NCI-H1048 (cell line): ENCODE measurements at places on chromosomes 1 and 21.

- no peak for DNase-seq
Observed at GRCh38 chr1:79310609-79311008, 304.1 kb upstream of the ADGRL4 start.

GRCh38 chr1:21048462-21048861, 128.2 kb downstream of the EIF4G3 start:
- DNase-seq: no peak

DNA sequence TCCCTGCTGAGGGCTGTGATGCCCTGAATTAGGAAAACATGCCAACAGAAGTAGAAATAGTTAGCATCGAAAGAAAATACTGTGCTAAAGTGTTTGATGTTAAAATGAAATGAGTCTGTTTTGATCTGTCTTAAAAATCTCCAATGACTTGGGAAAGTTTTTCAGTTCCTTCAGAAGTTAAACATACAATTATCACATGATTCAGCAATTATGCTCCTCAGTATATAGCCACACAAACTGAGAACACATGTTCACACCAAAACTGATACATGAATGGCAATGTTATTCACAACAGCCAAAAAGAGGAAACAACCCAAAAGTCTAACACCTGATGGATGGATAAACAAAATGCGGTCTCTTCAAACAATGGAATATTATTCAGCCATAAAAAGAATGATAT, 130.6 kb downstream of the PTPN14 start:
- no peak for DNase-seq

- no peak for DNase-seq
Observed at GRCh38 chr1:76395059-76395458, 320.5 kb downstream of the ST6GALNAC3 start.

DNA sequence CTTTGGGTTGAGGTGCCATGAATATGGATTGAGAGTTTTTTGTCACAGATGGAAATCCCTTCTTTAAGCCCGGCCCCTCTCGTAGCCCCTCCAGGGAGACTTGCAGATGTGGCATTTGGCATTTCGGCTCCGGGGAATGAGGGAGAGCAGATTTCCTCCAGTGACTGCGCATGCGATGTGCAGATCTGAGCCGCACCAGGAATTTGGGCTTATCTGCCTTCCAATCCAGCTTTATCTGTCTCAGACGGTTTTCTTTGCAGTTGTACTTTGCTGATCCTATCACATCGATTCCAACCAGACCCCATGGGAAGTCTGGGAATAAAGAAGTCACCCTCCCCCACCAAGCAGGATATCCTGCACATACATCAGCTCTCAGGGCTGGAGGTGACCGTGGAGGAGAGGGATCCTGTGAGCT, 11.7 kb downstream of the KIF26B start:
- no peak for DNase-seq

- no peak for DNase-seq
Observed at GRCh38 chr21:14926186-14926585, 138.6 kb downstream of the NRIP1 start.

- DNase-seq: no peak
Observed at GRCh38 chr1:227558732-227559262, 4.6 kb upstream of the ZNF678 start.

- no peak for DNase-seq
Observed at GRCh38 chr1:114215436-114215835, 61.8 kb upstream of the SYT6 start.

- no peak for DNase-seq
Observed at GRCh38 chr1:16351456-16351993, 755 bp downstream of the FBXO42 start.

DNA sequence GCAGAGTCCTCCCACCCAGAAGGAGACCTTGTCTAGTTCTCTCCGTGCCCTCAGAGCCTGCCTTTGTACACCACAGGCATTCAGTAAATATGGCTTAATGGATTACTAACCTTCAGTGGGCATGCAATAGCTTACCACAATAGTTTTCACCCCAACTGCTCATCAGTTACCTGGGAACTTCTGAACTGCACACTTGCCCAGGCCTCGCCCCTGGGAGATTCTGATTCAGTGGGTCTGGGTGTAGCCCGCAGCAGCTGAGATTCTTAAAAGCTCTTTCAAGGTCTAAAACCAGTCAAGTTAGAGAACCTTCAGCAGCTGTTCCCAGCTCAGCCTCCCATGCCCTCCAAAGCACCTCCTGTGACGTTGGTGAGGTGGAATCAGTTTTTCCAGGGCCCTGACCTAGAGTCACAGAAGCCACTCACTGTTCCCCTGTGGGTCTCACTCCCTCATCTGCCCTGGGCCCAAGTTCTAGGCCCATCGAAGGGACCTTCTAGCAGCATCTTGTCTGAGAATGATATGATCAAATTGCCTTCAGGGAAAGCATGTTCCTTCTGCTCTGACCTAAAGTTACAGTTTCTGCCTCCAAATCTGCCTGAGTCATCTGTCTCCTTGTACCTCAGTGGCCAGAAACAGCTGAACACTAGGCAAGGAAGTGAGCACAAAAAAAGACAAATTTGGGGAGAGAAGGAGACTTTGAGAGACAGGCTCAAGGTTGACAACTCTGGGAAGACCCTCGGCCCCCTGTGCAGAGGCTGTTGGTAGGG, 10.8 kb downstream of the ASAP3 start:
- no peak for DNase-seq
